Ascending aorta (tissue), 2 donors: ENCODE measurements at places on chromosomes 6 and 20.

DNA sequence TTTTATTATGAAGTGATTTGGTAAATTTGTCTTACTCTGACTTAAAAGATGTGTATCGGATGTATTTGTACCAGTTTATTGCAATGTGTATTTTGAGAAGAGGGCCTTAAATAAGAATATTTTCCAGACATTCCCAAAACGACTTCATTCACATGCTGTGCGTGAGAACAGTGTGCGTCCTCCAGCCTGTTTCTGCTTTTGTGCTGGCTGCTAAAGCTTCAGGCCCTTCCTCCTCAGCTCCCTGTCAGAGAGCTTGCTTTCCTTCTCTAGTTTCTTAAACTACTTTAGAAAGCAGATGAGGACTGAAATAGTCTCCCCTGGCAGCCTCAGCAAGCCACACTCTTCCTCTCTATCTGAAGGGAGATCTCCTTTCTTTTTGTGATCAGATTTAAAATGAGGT is 157.8 kb downstream of the SAMD5 start:
- no peak for DNase-seq

GRCh38 chr6:38997128-38997761 is 51.3 kb upstream of the GLP1R start:
- no peak for DNase-seq

- no peak for DNase-seq
Observed at GRCh38 chr6:99614430-99615186, 8.0 kb downstream of the PRDM13 start.

DNA sequence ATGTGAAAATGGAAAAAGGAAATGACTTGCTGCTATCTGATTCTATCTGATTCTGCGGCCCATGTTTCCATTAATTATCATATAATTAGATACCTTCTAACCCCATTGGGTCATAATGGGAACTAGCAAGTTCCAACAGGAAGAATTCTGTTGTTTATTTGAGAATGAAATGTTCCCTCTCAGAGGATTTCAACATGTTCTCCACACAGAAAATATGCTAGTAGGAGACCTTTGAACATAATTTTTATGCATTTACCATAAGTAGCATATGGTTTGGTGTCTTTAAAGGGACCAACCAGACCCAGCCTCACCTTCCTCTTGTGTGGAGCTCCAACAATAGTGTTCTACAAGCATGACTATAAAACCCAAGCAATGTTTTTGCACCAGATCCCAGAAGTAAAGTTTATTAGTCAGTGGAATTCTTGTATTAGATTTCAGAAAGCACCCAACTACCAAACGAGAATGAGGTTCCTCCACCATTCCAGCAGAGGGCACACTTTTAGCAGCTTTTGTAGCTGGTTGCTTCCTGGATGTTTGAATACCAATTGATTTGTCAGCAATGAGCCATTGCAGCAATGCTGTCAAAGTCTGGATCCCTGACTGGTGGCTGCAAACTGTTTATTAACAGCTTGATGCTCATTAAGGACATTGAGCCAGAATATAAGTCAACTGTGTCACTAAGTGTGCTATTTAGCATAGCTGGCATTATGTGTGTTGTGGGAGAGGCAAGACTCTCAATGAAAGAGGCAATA is 143.6 kb upstream of the GJE1 start:
- no peak for DNase-seq

GRCh38 chr6:4806337-4806725 is 30.1 kb downstream of the CDYL start:
- no peak for DNase-seq

- DNase-seq = no peak
Observed at GRCh38 chr20:11832851-11833250, 84.8 kb upstream of the BTBD3 start.

DNA sequence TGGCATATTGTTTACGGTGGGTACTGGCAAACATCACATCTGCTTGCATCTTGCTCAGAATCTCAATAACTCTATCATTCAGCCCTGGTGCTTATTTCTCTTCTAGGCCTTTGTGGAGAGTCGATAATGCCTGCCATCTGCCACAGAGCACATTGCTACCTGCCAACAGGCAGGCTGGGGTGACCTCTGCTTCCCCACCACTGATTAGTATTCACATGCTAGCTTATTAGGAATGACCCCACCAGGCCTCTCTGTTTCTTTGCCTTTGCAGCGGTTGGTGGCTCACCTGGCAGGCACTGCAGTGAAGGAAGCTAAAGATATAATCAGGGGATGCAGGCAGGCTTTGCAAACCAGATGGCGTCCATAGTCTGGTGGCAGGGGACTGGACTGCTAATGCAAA is 154.5 kb downstream of the MMS22L start:
- DNase-seq = no peak

DNA sequence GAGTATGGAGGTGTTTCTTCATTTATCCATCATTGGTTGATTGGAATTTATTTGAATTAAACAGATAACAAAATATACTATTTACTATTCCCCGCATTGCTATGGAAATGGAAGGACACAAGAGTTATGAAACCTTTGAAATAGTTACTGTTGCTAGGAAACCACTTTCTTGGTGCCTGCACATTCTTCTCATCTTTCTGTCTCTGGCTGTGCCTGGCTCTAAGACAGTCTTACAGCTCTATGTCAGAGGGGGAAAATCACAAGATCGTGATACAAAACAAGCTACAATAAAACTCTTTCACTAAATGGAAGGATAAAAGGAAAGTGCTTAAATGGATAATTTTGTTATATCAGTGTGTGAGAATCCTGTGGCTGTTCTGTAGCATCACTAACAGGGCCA is 453.0 kb downstream of the LMBRD1 start:
- DNase-seq = no peak

GRCh38 chr20:37849156-37849555 is 53.8 kb upstream of the VSTM2L start:
- no peak for DNase-seq

DNA sequence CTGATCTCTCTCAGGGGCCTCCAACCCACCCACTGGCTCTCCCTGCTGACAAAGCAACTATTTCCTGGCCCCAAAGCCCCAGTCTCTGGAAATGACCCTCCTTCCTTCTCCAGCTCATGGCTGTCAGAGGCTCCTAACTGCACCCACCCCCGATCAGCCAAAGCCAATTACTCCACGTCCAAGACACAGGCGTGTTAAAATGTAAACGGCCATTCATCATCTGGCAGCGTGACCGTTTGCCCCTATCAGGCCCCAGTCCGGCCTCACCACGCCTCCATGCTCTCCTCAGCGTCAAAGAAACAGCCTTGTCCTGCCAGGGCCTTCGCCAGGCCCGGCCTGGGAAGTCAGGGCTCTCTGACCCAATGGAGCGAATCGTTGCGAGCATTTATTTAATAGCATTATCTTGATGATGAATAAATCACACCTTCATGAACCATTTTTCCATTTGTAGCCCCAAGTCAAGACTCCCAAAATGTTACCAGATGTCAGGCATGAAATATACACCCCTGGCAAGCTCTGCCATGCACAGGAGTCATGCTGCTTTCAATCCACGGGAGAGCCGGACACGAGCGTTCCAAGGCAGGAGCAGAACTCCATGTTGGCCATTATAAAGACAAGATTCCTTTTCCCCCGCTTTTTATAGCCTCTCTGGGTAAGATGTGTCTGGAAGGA is 17.7 kb downstream of the RIPOR3 start:
- DNase-seq = no peak

- DNase-seq = no peak
Observed at GRCh38 chr6:31035862-31036497, 25.7 kb downstream of the MUC22 start.
